Testis (tissue), 5 donors: ENCODE measurements at places on chromosomes 5 and 9. TPM values are rescaled to one million over a fixed set of nuclear protein-coding genes. Genes with fewer than 3 reads are reported as not detected.

DNA sequence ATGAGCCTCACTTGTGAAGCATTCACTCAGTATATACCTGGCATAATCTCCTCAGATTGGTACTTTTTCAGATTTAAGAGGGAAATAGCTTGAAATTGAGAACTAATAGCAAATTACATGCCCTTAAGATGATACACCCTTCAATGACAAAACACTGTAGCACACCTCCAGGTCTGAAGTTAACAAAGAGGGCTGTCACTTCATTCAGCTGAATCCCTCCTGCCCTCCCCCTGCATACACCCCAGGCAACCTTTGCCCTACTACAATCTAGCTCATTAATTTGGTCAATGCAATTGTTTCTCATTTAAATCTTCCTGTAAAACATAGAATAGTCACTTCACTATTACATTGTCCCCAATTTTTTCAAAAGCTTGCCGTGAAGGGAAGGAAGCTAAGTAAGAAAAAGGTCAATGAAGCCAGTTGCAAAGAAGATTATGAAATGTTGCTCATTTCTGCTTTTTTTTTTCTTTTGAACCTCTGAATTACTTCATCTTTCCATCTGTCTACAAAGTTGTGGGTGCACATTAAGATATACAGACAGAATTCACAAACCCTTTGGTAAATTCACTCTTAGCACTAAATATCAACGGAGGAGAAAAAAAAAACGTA lies 294.8 kb upstream of the PTGER4 start:
- H3K27ac ChIP-seq = no peak overlapping the region
- no peak overlapping the region for H3K4me3 ChIP-seq
- H3K27me3 ChIP-seq = no peaks in the 10 kb centered on the region
- no peak for DNase-seq

GRCh38 chr5:24353611-24354010 lies 291.2 kb downstream of the CDH10 start:
- H3K4me3 ChIP-seq = no peak overlapping the region
- H3K36me3 ChIP-seq = no peaks in the 10 kb centered on the region
- H3K4me1 ChIP-seq = no peaks in the 10 kb centered on the region
- no peak overlapping the region for H3K27ac ChIP-seq
- H3K27me3 ChIP-seq = no peaks in the 10 kb centered on the region

DNA sequence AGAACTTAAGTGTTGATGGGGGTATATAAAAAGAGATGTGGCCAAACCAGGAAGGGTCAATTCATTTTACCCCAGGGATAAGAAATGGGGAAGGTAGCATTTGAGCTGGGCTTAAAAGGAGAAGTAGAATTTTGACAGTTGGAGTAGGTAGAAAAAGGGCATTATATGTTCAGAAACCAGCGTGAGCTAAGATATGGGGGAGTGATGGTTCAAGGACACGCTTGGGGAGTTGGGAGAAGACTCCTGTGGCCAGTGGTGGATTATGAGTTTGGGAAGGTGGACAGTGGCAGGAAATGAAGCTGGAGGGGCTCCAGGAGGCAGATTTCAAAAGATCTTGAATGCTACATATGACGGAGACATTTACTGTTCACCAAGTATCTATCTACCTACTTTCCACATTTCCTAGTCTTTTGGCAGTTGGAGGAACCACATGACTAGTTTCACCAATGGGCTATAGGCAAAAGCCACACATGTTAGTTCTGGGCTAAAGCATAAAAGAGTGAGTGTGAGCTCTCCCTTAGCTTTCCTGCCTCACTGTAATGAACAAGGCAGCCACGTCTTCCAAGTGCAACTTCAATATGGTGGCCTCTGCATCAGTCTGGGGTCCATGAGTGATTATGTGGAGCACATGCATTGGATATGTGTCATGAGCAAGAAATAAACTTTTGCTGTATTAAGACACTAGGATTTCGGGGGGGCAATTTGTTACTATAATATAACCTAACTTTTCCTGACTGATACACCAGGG lies 15.7 kb upstream of the GSN start:
- H3K27ac ChIP-seq = no peak overlapping the region
- H3K36me3 ChIP-seq = no peaks in the 10 kb centered on the region
- no peak for DNase-seq

PAPPA gene
- total RNA-seq = 5.1 TPM

TMEM174 gene
- total RNA-seq = not detected

SOHLH1 gene
- total RNA-seq = 32.7 TPM
